ENCODE measurements at places on chromosomes 3 and 15.

- no peak for DNase-seq
Observed at GRCh38 chr3:32857921-32858320, 40.1 kb downstream of the TRIM71 start.

GRCh38 chr15:98933406-98933805, 74.2 kb downstream of the PGPEP1L start:
- DNase-seq: no peak

DNA sequence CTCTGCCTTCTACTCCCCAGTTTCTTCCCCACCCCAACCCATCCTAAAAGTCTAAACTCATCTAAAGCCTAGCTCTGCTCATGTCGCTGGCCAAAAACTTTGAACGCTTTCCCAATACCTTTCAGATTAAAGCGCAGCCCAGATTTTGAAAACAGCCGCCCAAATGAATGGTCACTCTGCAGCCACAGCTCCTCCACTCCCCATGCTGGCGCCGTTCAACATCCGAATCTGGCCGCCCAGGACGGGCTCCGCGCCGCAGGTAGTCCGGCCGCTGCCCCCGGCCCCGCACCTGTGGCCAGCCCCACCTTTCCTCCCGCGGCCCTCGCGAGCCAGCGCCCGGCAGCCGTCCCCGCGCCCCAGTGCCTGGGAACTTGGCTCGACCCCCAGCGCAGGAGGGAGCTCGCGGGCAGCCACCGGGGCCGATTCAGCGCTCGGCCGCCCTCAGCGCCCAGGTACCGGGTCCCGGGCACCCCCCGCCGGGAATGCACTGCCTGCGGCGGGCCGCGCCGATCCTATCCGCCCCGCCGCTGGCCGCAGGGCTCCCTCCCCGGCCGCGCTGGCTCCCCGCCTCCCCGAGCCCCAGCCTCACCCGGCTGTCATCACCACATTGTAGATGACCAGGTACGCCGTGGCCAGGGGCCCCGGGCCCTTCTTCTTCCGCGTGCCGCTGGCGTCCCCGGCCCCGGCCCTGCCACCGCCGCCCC, 417 bp downstream of the HACD2 start:
- DNase-seq: no peak

DNA sequence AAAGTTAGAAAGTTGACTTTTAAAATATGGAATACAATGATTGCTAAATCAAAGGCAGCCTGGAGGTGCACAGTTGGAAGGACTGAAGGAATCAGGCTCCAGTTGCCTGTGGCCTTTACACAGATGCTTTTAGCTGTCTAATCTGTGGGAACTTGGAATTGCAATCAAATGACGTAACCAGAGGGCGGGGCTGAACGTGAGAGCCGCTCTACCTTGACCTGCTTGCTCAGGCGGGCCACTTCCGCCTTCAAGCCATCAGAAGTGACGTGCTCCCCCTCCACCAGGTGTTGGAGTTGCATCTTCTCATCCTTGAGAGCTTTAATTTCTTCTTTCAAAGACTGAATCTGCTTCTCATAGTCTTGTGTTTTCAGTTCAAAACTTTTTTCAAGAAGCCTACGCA, 37.7 kb upstream of the GNB5 start:
- DNase-seq: no peak

DNA sequence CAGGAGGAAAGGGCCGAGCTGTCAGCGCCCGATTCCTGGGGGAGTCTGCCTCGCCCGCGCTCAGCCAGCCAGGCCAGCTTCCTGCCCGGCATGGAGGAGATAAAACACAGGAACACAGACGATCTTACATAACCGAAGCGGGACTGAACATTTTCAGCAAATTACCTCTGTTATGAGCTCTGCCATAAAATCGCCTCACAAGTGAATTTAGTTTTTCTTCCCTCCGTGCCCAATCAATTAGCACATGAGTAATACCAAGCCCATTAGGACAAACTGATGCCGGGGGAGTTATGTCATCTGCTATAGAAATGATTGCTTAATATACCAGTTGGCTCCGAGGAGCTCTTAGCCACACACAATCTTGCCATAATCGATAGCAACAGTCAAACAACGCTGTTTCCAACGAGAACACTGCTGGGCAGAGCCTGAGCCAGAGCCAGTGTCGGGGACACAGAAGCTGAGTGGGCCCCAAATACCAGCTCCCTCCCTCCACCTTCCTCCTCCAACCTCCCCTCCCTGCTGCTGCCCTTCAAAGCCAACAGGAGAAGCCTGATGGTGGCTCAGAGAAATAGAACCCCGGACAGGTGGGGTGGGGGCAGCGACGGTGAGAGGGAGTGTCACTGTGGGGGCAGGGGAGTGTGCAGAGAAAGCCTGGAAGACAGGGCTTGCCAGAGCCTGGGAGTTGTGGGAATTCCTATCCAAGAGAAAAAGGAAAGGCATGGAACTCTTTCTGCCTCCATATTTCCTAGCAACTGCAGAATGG, 279.4 kb upstream of the TLE3 start:
- DNase-seq: no peak

GRCh38 chr15:82972990-82973389, 13.0 kb upstream of the RAMAC start:
- no peak for DNase-seq

All from GOT3 (cell line).